ENCODE measurements at places on chromosomes 11 and 22.

GRCh38 chr22:39471381-39472141 lies 14.7 kb downstream of the MGAT3 start:
- no peaks in the 10 kb centered on the region for H3K36me3 ChIP-seq
- no peak overlapping the region for H3K4me3 ChIP-seq
- no peaks in the 10 kb centered on the region for H3K27me3 ChIP-seq

- DNase-seq: peak; percentile 97
- no peaks in the 10 kb centered on the region for H3K27me3 ChIP-seq
- H3K36me3 ChIP-seq: no peaks in the 10 kb centered on the region
- H3K4me3 ChIP-seq: no peak overlapping the region
- H3K4me1 ChIP-seq: peaks cover 14% of the 10 kb centered on the region
Observed at GRCh38 chr11:46296528-46297448, 19.3 kb downstream of the CREB3L1 start.

DNA sequence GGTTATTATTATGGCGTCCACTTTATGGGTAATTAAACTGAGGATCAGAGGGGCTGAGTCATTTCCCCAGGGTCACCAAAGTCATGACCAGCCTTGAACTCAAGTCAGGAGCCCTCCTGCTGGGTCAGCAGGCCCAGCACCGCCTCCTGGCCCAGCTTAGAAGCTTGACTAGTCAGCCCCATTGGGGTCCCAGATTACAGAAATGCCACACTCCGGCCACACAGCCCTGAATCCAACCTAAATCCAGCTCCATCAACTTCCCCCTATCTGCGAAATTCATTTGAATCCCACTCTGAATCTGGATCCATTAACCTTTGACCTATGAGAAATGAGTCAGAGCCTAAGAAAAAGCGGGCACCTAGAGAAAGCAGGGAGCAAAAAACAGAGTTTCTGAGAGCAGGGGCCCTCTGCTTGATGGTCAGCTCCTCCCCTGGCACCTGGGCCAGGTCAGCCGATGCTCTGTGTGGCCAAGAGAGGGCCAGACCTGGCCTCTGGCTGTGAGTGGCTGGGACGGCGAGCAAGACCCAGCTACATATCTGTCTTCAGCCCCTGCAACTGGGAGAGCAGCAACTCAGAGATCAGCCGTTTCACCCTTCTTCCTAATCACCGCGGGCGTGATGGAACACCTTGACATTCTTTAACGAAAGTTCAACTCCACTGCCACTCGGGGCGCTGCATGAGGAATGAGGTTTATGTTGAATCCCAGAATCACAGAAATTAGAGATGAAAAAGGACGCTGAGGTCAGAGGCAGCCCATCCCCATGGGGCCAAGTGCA lies 196.1 kb downstream of the TRIM29 start:
- H3K36me3 ChIP-seq: no peaks in the 10 kb centered on the region

DNA sequence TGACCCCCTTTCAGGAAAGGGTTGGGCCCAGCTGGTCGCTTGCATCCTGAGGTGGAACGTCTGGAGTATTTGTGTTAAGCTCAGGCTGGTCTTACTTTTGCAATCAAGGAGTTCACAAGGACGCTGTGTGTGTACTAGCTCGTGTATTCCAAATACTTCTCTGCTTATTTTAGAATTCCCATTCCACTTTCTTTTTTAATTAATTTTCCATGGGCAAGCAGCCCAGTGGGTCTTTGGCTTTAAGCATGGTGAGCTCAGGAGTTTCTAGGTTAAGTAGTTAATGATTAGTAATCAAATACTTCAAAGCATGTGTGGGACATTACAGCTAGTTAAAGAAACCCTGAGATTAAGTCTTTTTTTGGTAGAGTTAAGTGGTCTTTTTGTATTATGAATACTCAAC lies 68.6 kb downstream of the CSNK2A3 start:
- H3K4me3 ChIP-seq: no peak overlapping the region
- H3K4me1 ChIP-seq: no peaks in the 10 kb centered on the region
- peaks cover 70% of the 10 kb centered on the region for H3K27me3 ChIP-seq
- H3K36me3 ChIP-seq: no peaks in the 10 kb centered on the region
- DNase-seq: no peak
- no peak overlapping the region for H3K27ac ChIP-seq

DNA sequence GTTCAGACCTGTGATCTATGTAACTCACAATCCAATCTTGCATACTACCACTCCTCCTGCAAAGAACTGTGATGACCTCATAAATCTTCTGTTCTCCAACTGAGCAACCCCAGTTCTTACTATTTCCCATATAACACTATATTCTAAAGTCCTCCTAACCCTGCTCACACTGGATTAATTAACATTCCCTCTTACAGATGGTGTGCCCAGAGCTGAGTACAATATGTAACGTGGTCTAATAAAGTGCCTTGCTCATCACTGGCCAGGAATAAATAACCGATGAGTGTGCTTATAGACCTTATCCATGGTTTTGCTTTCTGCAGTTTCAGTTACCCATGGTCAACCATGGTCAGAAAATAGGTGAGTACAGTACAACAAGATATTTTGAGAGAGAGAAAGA lies 28.6 kb downstream of the PRCP start:
- no peaks in the 10 kb centered on the region for H3K36me3 ChIP-seq
- no peaks in the 10 kb centered on the region for H3K27me3 ChIP-seq
- no peak overlapping the region for H3K4me3 ChIP-seq
- H3K27ac ChIP-seq: no peak overlapping the region

- no peaks in the 10 kb centered on the region for H3K27me3 ChIP-seq
- no peak overlapping the region for H3K4me3 ChIP-seq
- DNase-seq: no peak
- peaks cover 7% of the 10 kb centered on the region for H3K4me1 ChIP-seq
- no peak overlapping the region for H3K27ac ChIP-seq
- H3K36me3 ChIP-seq: no peaks in the 10 kb centered on the region
Observed at GRCh38 chr11:127627629-127628457, 627.3 kb upstream of the KIRREL3 start.

DNA sequence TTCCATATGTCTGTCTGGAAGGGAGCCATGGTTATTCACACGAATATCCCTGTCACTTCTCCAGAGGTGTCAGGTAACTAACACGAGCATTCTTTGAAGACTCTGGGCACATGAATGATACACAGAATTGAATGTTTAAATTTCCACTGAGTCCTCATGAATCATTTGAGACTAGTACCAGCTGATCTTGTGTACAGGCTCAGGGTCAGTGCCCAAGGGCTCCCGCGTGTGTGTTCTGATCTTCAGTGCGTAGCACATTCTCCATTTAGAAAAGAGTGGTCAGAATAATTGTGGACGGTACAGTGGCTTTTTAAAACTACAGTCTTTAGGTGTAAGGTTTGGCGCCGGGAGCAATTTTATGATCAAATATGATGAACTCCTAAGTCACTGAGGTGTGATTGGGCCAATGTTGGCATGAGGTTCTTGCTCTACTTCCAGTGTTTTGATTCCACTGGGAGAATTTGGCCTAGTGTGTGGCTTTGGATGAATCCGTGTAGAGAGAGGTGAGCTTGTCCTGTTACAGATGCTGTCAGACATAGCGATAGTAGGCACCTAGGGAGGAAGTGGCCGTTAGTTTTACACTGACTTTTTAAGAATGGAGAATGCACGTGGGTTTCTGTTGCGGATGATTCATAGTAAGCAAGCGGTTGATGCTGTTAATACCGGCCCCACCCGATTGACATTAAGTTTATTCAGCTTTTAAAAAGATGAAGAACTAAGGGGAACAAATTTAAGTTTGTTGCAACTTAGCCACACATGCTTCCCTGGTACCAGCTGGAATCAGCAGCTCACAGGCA lies 22.2 kb downstream of the NUP50 start:
- H3K36me3 ChIP-seq: peaks cover 24% of the 10 kb centered on the region
- no peak for DNase-seq
- H3K4me3 ChIP-seq: no peak overlapping the region
- H3K27ac ChIP-seq: no peak overlapping the region
- no peaks in the 10 kb centered on the region for H3K4me1 ChIP-seq

GRCh38 chr11:1875093-1875850 lies 16.4 kb downstream of the PRR33 start:
- no peaks in the 10 kb centered on the region for H3K36me3 ChIP-seq
- H3K27ac ChIP-seq: no peak overlapping the region
- DNase-seq: no peak
- H3K4me3 ChIP-seq: no peak overlapping the region
- no peaks in the 10 kb centered on the region for H3K4me1 ChIP-seq

DNA sequence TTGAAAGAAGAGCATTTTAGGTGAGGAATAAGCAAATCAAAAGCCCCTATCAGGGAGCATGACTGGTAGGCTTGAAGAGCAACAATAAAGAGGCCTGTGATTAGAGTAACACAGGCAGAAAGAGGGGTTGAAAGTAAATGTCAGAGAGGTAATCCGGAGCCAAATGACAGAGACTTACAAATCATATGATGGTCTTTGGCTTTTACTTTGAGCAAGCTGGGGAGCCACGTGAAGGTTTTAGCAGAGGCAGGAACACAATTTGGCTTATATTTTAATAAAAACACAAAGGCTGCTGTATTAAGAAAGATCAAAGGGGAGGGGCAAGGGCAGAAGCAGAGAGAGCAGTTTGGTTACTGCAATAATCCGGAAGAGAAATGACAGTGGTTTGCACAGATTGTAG lies 12.8 kb upstream of the NARS2 start:
- H3K4me1 ChIP-seq: peaks cover 14% of the 10 kb centered on the region
- no peaks in the 10 kb centered on the region for H3K36me3 ChIP-seq
- no peaks in the 10 kb centered on the region for H3K27me3 ChIP-seq
- H3K27ac ChIP-seq: peak overlapping the region; percentile 21
- no peak overlapping the region for H3K4me3 ChIP-seq

DNA sequence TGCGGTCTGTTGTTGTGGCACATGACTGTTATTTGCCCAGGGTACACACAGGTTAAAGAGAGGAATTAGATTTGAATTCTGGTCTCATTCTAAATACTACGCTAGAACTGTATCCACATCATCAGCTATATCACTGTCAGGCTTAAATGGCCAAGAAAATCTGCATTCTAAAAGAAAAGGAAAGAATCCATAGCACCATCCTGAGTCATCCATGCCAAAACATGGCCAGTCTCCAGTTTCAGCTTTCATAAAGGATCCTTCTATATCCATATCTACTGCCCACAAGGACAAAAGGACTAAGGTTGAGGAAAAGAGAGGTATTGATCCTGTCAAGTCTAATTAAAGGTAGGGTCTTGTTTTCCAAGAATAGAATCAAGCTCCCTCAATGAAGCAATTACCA lies 73.6 kb upstream of the GDPD4 start:
- H3K27me3 ChIP-seq: no peaks in the 10 kb centered on the region
- no peak overlapping the region for H3K4me3 ChIP-seq
- H3K4me1 ChIP-seq: no peaks in the 10 kb centered on the region
- no peak overlapping the region for H3K27ac ChIP-seq

DNA sequence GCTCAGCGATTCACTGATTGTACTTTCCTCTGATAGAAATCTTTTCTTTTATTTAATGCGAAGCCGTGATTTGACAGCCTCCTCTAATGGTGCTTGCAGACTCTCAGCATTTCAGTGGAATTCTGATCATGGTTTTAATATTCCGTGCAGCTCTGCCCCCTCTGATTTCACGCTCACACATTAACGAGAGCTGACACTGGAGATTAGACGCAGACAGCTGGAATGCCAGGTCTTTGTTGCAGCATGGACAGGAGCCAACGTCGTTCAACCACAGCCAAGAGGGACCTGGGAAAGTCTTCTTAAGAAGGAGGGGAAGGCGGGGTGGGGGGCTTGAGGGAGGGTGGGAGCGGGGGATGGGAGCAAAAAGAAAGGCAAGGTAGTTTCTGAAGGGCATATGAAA lies 186.4 kb downstream of the BLID start:
- DNase-seq: peak; percentile 67
- no peaks in the 10 kb centered on the region for H3K27me3 ChIP-seq
- H3K36me3 ChIP-seq: no peaks in the 10 kb centered on the region

GRCh38 chr22:45756558-45756957 lies 84.9 kb downstream of the ATXN10 start:
- no peak overlapping the region for H3K4me3 ChIP-seq
- H3K27me3 ChIP-seq: no peaks in the 10 kb centered on the region
- H3K4me1 ChIP-seq: peaks cover 10% of the 10 kb centered on the region

- H3K27ac ChIP-seq: no peak overlapping the region
- H3K4me3 ChIP-seq: no peak overlapping the region
- H3K36me3 ChIP-seq: no peaks in the 10 kb centered on the region
- H3K27me3 ChIP-seq: no peaks in the 10 kb centered on the region
Observed at GRCh38 chr22:30185549-30185948, 61.0 kb downstream of the LIF start.

GRCh38 chr11:31809857-31810778 lies 1.0 kb downstream of the PAX6 start:
- no peak overlapping the region for H3K27ac ChIP-seq
- peaks cover 12% of the 10 kb centered on the region for H3K4me1 ChIP-seq

DNA sequence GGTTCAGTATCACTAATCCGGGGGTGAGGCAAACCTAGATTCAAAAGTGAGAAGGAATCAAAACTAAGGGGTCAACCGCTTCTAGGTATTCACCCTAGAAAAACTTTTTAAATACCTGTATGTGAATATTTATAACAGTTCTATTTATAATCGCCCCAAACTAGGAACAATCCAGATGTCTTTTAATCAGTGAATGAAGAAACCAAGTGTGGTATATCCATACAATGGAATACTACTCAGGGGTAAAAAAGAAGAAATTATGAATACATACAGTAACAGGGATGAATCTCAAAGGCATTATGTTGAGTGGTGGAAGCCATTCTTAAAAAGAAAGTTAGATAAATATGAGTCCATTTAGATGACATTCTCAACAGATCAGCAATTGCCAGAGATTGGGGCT lies 178.0 kb upstream of the BLID start:
- H3K36me3 ChIP-seq: peaks cover 3% of the 10 kb centered on the region
- H3K27me3 ChIP-seq: no peaks in the 10 kb centered on the region
- no peak overlapping the region for H3K27ac ChIP-seq
- DNase-seq: no peak

DNA sequence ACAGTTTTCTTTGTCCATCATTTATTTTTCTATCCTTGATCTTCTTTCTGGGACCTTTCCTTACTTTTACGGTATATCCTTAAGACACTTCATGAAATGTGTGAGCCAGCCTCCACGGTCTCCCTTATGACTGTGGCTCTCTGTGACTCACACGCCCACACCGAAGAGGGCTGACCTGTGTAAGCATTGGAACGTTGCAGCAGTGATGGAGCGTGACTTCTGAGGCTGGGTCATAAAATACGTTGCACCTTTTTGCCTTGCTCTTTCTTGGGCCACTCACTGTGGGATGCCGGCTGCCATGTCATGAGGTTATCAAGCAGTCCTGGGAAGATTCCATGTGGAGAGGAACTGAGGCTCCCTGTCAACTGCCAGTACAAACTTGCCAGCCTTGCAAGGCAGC lies 96.3 kb upstream of the RAB1B start:
- no peak overlapping the region for H3K4me3 ChIP-seq
- no peaks in the 10 kb centered on the region for H3K27me3 ChIP-seq
- no peak overlapping the region for H3K27ac ChIP-seq
- DNase-seq: peak; percentile 37
